ENCODE measurements at places on chromosomes 7 and 10.

GRCh38 chr7:104816537-104816936 is 197.5 kb upstream of the KMT2E start:
- DNase-seq = no peak

DNA sequence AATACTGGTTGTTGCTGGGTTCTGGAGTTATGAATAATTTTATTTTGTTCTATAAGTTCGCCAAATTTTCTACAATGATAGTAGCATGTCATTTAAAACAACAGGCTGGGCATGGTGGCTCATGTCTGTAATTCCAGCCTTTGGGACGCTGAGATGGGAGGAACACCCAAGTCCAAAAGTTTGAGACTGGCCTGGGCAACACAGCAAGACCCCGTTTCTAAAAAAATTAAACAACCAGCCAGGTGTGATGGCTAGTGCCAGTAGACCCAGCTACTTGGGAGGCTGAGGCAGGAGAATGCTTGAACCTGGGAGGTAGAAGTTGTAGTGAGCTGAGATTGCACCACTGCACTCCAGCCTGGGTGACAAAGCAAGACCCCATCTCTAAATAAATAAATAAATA is 347.7 kb downstream of the PARD3 start:
- DNase-seq = no peak

DNA sequence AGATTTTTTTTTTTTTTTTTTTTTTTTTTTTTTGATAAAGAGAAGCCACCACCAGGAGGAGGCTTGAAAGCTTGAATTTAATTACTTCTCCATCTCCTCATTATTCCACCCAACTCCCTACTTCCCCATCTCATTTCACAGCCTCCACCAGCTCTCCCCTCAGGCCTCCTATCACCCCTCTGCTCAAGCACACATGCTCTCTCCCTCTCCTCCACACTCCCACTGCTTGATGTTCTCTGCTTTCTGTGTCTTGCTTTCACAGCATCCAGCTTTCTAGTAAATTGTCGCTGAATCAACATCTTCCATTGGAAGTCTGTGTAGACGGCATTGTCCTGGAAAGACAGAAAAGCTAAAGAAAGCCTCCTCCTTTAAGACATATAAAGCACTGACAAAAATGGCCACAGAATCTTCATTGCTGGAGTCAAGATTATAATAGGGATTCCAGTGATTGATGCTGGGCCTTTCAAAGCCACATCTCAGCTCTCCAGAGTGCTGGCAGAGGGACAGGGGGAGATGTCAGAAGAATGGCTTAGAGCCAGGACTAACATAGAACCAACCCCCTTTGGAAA is 58.3 kb downstream of the DOCK4 start:
- no peak for DNase-seq

- peak; percentile 16 for DNase-seq
Observed at GRCh38 chr10:89414146-89414878, at the start of gene IFIT5. Gene IFIT5 (plus strand): TSS chr10:89414568. CDS start chr10:89414799, 231 bp downstream.

- no peak for DNase-seq
Observed at GRCh38 chr10:3750006-3750816, 34.8 kb downstream of the KLF6 start.

- no peak for DNase-seq
Observed at GRCh38 chr10:48603421-48604038, 1.3 kb downstream of the ARHGAP22 start.

DNA sequence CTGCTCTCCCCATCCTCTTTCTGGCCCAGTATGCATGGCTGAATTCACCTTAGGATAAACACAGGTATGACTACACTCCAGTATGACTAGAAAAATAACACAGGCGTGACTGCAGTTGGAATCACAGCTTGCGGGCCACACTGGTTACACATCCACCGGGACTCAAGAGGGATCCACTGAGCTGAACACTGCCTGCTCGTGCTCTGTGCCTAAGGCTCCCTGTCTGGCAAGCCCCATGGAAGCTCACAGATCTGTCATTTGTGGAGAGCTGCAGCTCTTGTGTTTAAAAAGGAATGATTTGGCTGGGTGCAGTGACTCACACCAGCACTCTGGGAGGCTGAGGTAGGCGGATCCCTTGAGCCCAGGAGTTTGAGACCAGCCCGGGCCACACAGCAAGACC is 26.8 kb downstream of the VOPP1 start:
- DNase-seq = no peak

- no peak for DNase-seq
Observed at GRCh38 chr10:11168423-11169090, 150.9 kb downstream of the CELF2 start.

- no peak for DNase-seq
Observed at GRCh38 chr7:91869661-91870060, 10.8 kb downstream of the MTERF1 start.

DNA sequence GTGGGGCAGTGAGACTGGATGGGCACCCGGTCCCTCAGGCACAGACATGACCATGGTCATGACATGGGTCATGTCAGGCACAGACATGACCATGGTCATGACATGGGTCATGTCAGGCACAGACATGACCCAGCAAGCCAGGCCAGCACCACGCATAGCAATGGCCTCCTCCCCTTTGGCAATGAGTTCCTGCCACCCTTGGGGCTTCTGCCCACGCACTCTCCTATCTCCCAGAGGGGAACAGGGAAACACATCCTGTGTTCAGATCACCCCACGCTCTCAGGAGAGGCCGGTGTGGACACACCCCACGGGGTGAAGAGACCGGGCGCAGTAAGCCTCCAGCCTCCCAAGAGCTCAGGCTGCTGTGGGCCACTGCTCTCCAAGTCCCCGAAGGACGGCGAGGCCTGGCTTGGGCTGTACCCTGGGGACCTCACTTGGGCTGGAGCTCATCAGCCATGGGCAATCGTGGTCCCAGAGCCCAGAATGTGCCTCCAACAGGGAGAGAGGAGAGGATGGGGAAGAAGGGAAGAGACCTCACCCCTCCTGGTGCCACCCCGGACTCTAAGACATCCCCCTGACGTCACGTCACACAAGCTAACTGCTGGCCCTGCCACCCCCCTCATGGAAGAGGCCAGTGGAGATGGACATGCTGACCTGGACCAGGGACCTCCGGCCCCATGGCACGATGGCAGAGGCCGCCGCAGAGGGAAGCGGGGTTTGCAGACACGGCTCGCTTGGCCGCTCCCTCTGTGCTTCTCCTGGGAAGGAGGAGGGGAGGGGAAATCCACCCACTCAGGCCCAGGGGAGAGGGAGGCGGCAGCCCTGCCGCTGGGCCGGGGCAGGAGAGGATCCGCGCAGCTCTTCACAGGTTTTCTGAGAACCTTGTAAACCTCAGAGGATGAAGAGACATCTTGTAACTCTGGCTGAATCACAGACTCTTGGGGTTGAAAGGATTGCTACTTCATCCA is 269.6 kb downstream of the ELFN1 start:
- DNase-seq = no peak

- DNase-seq = no peak
Observed at GRCh38 chr7:151208253-151208862, 1.9 kb downstream of the H2BK1 start.

GRCh38 chr10:87630171-87630570 is 29.5 kb upstream of the PAPSS2 start:
- no peak for DNase-seq

- no peak for DNase-seq
Observed at GRCh38 chr10:104259999-104260774, 5.5 kb downstream of the GSTO1 start.

DNA sequence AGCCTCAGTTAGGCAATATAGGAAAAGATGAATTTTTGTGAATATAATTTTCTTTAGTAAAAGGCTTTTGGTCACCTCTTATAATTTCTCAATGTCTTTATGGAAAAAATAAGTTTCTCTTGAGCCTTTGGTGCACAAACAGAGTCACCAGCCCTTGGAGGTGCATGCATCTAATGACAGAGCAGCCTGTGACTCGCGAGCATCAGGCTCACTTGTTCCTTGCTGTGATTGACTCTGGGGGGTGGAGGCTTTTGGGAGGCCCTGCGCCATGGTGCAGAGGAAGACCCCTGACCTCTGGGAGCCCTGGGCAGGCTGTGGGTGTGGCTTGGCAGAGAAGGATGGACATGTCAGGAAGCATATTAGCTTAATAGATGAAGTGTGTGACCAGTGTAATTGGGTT is 60.2 kb downstream of the FIGNL1 start:
- no peak for DNase-seq

DNA sequence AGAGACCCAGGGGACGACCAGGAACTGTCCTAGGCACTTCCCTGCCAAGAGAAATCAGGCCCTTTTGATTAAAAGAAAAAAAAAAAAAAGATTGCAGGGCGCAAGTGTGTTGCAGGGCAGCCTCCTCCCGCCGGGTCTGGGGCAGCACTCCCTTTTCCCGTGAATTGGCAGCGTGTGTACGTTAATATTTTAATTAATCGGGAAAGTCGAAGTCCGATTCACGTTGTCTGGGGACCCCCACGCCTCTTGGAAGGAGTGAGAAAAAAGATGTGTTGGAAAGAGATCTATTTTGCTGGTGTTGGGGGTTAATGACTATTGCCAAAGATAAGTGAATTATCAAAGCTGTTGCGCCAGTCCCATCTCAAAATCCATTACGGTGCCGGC is 1.3 kb upstream of the EBF3 start:
- no peak for DNase-seq

- peak; percentile 56 for DNase-seq
Observed at GRCh38 chr10:43322769-43323168, 48.7 kb upstream of the FXYD4 start.

DNA sequence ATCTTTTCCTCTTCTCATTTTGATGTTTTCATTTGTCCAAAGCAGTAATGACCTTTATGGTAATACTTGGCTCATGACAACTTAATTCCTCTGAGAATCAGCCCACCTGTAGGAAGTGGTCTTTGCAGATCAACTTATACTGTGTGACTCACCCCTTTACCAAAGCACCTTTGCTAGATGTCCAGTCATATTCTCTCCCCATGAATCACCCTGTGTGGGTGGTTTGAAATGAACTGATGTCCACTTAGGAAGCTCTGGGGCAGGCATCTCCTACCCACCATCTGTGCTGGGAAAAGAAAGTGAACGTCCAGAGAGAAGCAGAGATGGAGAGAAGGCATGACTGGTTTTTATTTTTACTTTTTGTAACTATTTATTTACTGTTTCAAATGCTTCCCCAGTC is 410.3 kb downstream of the KIF20B start:
- DNase-seq = no peak

- DNase-seq = no peak
Observed at GRCh38 chr10:118841881-118842605, 87.3 kb upstream of the CACUL1 start.

- no peak for DNase-seq
Observed at GRCh38 chr7:43439631-43440401, 143.1 kb upstream of the STK17A start.

DNA sequence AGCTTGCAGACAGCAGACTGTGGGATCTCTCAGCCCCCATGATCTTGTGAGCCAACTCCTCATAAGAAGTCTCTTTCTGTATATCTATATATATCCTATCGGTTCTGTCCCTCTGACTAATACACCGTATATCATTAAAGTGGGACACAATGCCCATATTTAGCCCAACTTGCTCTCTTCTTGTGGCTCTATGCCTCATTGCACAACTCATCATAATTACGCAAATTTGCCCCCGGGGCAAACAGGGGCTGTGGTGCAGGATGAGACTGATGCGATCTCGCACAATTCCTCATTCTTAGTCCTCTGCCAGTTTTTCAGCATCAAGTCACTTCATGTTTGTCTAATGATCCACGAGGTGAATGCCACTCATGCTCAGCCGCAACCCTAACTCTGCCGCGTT is 183.2 kb downstream of the PRPF18 start:
- DNase-seq = no peak

DNA sequence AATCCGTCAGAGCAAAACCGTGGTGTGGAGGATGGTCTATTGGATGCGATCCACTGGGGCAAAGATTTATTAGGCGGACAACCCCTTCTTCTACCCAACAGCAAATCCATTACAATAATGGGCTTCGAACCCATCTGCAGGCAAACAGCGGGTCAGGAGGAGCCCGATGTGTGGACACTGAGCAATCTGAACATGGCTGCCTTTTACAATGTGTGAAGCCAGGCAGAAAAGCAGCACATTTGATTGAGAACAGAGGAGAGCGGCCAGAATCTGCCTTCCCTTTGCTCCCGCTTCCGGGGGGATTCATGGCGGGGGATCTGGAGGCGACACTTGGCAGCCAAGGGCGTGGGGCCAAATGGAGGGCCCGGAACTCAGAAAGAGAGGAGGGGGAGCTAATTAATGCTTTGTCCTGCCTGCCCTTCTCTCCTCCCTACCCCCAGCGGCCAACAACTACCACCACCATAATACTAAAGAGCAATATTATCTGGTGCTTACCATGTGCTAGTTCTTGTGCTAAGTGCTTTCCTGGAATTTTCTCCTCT is 133.0 kb downstream of the EMX2 start:
- no peak for DNase-seq

DNA sequence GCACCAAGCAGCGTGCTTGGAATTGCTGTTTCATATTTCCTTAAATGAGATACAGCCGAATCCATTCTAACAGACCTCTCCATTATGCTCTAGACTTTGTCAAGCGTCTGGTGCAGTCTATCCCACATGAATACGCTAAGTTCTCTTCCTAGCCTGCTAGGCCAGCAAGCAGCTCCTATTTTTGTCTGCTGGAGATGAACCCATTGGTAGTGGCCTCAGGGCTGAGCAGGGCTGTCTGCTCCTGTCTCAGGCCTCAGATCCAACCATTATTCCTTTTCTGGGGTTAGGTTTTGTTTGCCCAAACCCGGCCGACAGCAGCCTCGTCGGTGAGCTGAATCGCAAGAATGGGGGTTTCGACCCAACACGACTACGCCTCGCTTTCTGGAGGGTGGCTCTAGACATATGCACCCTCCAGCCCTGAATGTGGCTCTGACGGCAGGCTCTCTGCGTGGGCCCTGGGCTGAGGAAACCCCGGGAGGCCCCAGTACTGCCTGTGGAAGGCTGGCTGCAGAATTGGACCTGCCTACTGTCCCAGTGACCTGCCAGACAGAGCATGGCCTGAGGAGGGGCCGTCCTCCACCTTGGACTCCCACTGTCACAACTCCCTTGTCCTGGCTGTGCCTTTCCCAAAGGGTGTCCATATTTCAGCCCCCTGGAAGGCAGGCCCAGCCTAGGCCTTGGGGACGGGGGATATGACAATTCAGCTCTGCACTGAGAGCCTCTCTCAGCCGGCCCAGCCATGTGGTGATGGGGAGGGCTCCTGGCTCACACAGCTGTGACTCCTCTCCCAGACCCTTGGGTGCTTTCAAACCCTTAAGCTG is 267.9 kb upstream of the TCERG1L start:
- no peak for DNase-seq

DNA sequence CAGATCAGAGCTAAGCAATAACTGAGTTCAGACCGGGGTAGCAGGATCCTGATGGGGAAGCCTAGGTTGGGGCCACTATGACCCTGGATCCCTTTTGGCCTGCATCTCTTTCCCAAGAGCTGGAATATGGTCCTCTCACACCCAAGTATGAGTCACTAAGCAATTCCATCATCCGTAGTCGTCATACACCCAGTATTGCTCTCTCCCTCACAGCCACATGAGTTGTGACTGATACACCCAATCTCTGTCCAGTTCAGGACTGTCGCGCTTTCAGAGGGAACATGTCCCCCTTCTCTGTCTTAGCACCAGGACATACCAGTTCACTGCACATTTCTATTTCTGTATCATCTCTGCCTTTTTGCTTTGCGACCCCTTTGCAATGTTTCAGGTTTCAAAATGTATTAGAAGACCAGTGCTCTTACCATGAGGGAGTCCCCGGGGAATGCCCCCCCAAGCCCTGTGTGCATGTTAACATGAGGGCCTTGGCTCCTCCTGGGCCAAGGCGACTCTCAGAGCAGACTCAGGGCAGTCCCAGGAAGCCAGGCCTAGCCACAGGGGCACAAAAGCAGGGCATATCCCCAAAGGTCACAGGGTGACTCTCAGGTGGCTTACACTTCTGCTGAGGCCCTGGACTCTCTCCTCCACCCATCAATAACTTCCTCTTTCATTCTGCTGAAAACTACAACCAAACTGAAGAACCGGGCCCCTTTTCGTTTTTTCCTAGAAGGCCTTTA is 75.3 kb upstream of the SAMD8 start:
- no peak for DNase-seq
